Activated CD8-positive, alpha-beta memory T cell treated with anti-CD3 and anti-CD28 coated beads for 24 hours (primary cell): ENCODE measurements at places on chromosomes 13 and 19.
A peak's percentile ranks its signal among the peaks of the same experiment; 100 is the strongest.

DNA sequence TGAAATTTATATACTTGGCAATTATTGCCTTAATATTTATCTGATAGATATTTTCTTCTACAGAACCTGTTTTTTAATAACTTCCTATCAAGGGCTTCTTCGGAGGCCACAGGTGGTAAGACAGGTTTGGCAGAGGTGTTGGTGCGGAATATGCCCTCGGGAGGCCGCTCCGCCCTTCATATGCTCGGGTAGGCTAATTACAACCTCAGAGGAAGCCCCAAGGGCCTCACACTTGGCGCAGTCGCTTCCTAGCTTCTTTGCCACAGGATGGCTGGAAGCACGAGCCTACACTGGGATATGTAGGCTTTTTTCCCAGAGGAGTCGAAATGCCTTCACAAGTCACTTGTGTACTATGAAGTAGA lies 68.8 kb downstream of the LMO7 start:
- DNase-seq = no peak

- DNase-seq = no peak
These were observed 28.3 kb downstream of the ZNF507 start for GRCh38 chr19:32373585-32374295.

- DNase-seq = peak; percentile 83
These were observed 7.3 kb upstream of the STRN4 start for GRCh38 chr19:46753420-46754155.

- DNase-seq = no peak
These were observed 1246.2 kb downstream of the SLITRK1 start for GRCh38 chr13:82636119-82636518.

DNA sequence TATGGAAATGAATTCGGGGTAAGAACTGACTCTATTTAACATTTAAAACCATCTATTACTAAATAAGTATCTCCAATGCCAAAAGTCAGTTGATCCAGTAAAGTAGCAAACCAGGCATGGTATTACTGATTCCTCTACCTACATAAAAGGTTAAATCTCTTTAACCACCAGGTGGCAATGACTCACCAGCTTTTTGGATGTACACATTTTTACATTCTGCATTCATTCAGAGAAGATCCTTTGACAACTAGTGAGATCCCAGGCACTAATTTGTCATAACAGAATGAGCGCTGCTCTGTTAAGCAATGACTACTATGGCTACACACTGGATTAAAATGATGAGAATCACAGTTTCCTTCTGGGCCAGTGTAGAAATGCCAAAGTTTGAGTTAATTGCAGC lies 329.8 kb upstream of the GPC6 start:
- no peak for DNase-seq

DNA sequence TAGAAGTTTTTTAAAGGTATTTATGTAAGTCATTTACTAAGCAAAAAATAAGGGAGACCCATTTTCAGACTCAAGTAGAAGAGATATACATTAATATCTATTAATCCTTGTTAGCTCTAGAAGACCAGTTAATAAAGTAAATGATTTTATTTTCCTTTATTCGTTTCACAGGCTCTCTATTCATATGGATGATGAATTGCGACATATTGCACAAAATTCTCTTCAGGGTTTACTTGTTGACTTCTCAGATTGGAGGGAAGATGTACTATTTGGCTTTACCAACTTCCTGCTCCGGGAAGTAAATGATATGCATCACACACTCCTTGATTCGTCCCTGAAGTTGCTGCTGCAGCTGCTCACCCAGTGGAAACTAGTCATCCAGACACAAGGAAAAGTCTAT lies 139.3 kb downstream of the FRY start:
- no peak for DNase-seq

DNA sequence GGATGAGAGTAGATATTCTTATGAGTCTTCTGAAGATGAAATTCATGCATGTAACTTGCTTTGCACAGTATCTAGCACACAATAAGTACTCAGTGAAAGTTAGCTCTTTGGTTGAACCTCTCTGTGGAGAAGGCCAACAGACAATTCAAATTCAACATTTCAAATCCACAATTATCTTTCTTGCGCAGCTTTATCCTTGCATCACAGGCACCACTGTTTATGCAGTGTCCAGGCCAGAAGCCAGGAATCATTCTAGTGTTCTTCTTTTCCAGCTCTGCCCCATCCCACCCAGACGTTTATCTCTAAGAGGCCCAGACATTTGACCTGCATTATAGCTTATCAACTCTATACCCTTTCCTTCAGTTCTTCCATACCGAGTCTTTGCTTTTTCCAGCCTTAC lies 254.7 kb upstream of the OBI1 start:
- DNase-seq = no peak

DNA sequence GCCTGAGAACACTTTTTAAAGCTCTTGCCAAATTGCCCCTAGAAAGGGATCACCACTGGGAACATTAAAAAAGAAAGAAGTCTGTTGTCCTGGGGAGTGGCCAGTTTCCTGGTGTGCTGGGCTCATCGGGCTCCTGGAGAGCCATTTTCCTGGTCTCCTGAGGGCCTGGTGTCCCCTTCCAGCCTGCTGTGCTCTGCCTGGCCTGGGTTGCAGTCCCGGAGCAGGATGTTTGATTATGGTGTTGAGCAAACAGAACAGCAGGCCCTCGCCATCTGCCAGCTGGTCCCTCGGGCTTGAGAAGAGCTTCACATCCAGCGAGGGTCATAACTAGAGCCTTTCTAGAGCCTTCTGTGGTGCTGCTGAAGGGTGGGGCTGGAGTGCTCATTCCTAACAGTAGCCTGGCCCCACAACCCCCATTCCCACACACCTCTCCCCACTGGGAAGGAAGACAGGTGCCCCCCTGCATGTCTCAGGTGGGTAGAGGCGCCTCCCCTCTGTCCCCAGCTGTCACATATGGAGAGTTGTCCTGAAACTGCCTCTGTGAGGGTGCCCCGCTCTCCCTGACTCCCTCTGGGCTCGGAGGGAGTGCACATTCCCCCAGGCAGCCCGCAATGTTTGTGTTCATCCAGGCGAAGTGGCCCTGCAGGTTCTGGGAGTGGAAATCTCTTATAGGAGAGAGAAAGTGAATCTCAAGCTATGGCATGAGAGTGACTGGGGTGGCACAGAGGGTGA lies 151.1 kb downstream of the SIPA1L3 start:
- DNase-seq = no peak

GRCh38 chr19:4337906-4338440 lies 654 bp downstream of the STAP2 start:
- DNase-seq = peak; percentile 70

- no peak for DNase-seq
These were observed 30.0 kb upstream of the KCTD15 start for GRCh38 chr19:33766623-33767022.

DNA sequence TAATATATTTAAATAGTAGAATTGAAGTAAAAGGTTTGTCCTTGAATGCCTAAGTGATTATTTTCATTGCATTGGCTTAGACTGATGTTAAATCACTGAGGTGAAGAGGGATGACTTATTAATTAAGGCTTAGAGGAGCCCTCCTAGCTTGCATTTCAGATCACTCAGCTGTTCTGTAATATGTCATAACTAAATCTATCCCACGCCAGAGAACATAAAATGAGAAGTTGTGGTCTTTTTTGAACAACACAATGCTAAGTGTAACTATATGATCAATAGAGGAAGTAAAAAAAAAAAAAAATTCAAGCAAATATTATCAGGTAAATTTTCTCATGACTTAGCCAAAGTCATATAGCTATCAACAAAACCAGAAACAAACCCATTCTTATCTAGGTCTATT lies 752.2 kb downstream of the GPC5 start:
- no peak for DNase-seq

DNA sequence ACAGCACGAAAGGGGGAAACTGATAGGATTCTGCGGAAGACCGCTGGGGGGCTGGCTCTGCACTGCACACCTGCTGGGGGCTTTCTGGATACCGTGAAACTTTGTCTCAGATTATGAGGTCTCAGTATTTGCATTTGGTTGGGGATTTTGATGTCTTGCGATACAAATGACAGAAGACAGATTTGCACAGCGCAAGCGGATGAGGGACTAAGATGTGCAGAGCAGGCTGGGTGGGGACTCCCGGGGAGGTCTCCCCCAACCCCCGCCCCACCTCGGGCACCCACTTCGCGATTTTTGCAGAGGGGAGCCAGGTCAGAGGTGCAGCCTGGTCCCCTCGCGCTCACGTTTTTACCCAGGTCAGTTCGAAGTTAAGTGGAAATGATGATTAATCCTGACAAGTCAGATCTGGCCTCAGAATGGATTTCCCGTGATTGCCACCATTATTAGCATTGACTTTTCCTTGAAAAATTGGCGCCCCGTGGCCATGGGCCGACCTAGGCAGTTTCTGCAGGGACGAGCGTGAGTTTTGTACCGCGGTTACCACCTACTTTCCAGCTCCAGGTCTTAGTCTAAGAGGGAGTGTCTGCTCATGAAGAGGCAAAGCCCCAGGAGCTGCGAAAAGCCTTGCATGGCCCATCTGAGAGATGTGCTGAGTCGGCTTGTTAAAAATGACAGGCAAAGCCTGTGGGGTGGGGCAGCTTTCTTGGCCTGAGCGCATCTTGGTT lies 1.3 kb upstream of the GJB2 start:
- DNase-seq = peak; percentile 68

GRCh38 chr19:11054628-11055027 lies 34.6 kb upstream of the LDLR start:
- no peak for DNase-seq

DNA sequence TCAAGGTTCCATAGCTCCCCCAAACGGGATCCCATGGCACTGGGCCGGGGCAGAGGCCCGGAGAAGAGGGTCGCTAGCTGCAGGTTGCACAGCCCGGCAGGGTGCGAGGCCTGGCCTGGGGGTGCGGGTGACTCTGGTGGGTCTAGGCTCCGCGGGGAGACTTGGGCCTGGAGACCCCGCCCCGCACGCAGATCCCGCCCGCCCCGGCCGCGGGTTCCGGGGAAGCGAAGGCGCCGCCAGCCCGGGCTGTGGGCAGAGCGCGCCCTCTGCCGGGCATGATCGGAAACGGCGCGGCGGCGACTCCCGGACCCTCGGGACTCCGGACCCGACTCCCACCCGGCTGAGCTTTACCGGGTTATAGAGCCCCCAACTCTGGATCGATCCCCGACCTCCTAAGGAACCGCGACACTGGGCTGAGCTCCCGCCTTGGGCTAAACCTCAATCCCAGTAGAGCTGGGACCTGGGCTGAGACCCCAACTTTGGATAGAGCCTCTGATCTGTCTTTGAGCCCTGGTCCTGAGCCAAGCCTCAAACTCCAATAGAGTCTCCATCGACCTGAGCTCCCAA lies 3.1 kb upstream of the TNFAIP8L1 start:
- peak; percentile 93 for DNase-seq

DNA sequence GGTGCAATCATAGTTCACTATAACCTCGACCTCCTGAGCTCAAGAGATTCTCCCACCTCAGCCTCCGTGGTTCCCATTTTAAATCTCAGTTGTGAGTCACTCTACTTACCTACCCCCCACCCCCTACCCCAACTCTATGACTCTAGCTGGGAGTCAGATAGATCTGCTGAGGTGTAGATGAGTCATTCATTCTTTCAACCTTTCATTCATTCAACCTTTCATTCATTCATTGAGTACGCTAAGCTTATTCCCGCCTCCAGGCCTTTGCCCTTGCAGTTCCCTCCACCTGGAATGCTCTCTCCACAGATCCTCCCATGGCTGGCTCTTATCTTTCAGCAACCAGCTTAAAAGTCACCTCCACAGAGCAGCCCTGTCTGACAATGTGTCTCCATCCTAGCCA lies 1.1 kb upstream of the MAST1 start:
- DNase-seq = no peak

DNA sequence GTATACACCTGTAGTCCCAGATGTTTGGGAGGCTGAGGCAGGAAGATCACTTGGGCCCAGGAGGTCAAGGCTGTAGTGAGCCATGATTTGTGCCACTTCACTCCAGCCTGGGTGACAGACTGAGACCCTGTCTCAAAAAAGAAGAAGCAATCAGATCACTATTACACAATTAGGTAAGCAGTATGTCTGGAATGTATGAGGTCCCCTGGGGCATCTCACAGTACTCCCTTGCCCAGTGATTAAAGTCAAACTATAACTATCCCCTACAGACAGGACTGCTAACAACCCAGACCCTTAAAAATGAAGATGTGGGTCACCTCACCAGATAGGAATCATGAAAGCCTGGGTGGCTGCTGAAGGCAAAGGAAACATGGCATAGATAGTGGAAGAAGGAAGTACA lies 9.4 kb upstream of the PAN3 start:
- no peak for DNase-seq

- DNase-seq = no peak
These were observed 187.8 kb downstream of the LHFPL6 start for GRCh38 chr13:39415008-39415802.

- DNase-seq = peak; percentile 62
These were observed 157.7 kb downstream of the KDM4B start for GRCh38 chr19:5126498-5127223.

GRCh38 chr13:89584058-89584620 lies 1763.3 kb upstream of the MIR17HG start:
- no peak for DNase-seq

- DNase-seq = no peak
These were observed 49.2 kb downstream of the GADD45B start for GRCh38 chr19:2524840-2525723.

GRCh38 chr13:84470528-84470927 lies 588.3 kb upstream of the SLITRK1 start:
- DNase-seq = no peak

DNA sequence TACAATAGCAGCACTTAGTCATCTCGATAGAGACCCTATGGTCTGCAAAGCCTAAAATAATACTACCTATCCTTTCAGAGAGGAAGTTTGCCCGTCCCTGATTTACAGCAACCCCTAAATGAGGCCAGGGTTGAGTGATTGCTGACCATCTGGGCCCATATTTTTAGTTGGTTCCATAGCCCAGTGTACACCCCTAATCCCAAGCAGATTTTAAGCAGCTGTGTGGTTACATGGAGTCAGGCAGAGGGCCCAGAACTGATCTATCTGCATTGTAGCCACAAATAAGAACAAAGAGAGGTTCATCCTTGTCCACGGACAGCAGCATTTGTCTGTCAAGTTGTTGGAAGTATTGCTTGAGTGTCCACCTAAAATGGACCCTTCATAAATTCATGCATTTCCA lies 148.2 kb downstream of the DCT start:
- no peak for DNase-seq
